ENCODE measurements at places on chromosomes 3 and 15. TPM values are rescaled to one million over a fixed set of nuclear protein-coding genes. Genes with fewer than 3 reads are reported as not detected.

DNA sequence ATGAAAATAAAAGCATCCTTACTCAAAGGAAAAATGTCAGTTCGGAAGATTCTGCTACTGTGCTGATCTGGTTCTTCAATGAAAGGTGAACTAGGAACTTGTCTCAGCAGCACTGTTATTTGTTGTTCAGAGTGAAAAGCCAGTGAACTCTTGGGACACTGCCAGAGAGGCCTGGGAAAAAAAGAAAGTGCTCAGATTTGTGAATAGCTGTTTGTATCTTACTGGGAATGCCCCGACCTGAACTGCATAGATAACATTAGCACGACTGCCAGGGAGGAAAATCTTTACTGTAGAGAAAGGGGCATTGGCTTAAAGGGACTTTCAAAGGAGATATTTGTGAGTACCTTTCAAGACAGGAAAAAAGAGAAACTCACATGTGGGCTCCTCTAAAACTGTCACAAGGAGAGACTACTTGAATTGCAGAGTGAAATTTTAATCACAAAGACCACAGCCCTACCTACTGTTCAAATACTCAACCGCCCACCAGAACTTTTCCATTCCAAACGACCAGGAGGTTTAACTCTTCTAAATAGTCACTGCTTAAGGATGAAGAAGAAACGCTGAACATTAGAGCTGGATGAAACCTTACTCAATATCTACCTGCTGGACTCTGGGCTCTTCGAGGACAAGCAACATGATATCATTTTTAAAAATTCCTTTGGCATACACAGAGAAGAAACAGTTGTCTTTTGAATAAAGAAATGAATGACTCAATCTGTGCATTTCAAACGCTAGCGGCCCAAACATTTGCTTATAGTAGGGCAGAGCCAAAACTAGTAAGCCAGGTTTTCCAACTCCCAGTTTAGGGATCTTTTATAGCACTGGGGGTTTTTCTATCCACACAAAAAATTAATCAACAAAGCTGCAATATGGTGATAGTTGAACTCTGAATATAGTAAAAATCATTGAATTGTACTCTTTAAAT is 13.4 kb downstream of the TAMM41 start:
- no peak for DNase-seq

C3orf22 gene
- not detected for total RNA-seq

TEX55 gene
- total RNA-seq = not detected

SCN11A gene
- total RNA-seq = 0.13 TPM

MAP3K13 gene
- total RNA-seq = 7.0 TPM

GRCh38 chr15:75590239-75590638 is 11.1 kb upstream of the PTPN9 start:
- DNase-seq = no peak

DNA sequence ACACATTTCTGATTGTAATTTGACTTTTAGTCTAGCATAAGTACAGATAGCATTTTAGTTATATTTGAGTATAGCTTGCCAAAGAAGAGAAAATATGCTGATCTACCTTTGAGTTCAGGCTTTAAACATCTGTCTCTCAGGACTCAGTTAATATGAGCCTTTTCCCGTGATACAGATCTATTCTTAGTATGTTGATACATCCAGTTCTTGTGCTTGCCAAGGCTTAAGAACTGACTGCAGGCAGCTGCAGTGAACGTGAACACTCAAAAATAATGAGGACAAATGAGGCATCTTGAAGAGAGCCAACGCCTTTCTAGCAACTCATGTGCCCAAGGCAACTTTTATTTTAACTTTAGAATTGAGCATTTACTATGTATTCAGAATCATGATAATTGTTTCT is 325.5 kb downstream of the SI start:
- no peak for DNase-seq

DNA sequence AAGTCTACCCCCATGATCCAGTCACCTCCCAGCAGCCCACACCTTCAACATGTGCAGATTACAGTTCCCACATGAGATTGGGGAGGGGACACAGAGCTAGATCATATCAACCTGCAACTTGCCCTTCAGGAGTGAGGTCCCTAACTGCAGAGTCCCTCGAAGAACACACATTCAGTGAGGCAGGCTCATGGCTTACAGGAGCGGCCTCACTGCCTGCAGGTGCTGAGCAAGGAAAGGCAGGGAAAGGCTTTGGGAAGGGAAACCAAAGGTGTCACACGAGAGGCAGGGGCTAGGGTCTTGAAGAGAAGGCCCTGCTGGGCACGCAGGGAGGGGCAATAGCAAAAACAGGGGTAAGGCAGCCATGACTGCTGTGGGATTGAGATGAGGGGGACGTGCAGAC is 182.4 kb upstream of the CHRNA7 start:
- no peak for DNase-seq

GRCh38 chr3:10198761-10199649 is 34.3 kb downstream of the IRAK2 start:
- peak; percentile 74 for DNase-seq

DNA sequence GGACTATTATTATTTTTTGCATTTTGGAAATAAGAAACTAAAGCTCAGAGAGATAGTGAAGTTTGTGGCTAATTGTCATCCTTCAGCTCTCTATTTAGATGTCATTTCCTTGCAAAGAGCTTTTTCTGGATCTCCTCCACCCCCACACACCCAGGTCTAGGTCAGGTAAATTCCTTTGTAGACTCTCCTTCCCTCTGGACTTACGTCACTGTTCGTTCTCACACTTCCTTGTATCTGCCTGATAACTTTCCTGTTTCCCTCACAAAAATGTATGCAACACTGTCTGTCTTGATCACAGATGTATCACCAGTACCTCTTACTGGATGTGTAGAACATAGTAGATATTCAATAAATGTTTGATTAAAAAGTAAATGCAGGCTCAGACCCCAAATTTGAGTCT is 6.1 kb upstream of the MB21D2 start:
- DNase-seq = no peak

- DNase-seq = no peak
Measured at GRCh38 chr3:25447925-25448324, 19.9 kb downstream of the RARB start.

- DNase-seq = no peak
Measured at GRCh38 chr15:51702710-51703109, 21.4 kb downstream of the SCG3 start.

ITIH3 gene
- 0.23 TPM for total RNA-seq

GNL3 gene
- 83.4 TPM for total RNA-seq

DAZL gene
- not detected for total RNA-seq

GRCh38 chr15:41629463-41629862 is 30.7 kb upstream of the MGA start:
- no peak for DNase-seq

GRCh38 chr3:20561166-20561565 is 375.2 kb upstream of the SGO1 start:
- no peak for DNase-seq

DNA sequence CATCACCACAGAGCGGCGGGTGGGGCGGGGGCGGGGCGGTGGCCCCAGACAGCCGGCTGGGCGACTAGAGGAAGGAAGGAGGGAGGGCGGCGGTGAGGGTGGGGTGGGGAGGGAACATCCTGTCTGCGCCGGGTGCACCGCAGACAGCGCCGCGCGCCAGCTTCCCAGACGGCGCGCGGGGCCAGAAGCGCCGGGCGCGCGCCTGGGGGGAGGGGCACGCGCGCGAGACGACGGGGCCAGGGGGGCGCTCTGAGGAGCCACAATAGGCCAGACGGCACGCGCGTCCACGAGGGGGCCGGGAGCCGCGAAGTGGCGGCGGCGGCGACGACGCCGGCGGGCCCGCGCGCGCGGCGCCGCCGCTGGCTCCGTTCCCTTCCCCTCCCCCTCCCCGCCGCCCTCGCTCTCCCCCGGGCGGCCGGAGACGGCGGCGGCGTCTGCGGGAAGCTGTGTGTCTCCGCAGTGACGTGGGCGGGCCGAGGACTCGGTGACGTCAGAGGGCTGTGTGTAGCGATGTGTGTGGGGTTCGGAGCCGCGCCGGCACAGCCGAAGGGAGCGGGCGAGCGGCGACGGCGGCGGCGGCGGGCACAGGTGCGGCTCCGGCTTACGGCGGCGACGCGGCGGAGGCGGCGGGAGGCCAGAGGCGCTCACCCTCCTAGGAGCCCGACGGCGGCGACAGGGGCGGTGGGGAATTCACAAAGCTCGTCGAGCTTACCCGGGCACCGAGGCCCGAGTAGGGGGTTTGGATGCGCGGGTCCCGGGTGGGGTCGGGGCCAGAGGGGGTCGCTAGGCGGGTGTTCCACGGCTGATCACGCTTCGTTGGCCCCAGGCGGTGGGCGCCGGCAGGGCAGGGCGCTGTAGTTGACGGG is at the start of gene SKIL:
TSS of gene SKIL (plus strand) at position 540 of the 866 bp plus-strand sequence. CDS start 2,617 bp downstream, outside the sequence.
- peak; percentile 97 for DNase-seq

DNA sequence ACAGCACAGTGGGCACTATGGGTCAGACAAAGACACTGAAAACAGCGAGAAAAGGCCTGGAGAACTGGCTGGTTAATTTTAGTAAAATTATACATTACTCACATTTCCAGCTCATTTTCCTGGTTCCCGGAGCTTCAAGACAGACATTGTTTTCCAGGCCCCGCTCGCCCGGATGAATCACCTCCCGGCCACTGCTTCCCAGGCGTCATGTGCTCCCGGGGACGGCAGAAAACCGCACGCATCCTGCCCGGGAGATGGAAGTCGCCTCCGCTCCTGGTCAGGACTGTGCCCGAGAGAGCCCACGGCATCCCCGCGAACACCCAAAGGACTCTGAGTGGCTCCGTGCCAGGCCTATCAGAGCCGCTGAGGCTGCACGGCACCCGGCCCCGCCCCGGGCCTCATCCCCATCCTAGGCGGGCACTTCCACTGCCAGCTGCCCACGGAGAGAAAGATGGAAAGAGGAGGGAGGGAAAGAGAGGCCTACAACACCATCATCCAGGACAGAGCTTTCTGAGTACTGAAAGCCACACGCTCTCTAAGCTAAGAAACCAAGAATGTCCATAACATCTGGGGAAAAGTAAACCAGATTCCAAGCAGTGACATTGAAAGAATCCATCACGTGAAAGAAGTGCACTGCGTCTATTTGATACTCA is 75.1 kb downstream of the VGLL4 start:
- DNase-seq = no peak

GRCh38 chr15:93987068-93987467 is 244.3 kb upstream of the MCTP2 start:
- DNase-seq = peak; percentile 17

DNA sequence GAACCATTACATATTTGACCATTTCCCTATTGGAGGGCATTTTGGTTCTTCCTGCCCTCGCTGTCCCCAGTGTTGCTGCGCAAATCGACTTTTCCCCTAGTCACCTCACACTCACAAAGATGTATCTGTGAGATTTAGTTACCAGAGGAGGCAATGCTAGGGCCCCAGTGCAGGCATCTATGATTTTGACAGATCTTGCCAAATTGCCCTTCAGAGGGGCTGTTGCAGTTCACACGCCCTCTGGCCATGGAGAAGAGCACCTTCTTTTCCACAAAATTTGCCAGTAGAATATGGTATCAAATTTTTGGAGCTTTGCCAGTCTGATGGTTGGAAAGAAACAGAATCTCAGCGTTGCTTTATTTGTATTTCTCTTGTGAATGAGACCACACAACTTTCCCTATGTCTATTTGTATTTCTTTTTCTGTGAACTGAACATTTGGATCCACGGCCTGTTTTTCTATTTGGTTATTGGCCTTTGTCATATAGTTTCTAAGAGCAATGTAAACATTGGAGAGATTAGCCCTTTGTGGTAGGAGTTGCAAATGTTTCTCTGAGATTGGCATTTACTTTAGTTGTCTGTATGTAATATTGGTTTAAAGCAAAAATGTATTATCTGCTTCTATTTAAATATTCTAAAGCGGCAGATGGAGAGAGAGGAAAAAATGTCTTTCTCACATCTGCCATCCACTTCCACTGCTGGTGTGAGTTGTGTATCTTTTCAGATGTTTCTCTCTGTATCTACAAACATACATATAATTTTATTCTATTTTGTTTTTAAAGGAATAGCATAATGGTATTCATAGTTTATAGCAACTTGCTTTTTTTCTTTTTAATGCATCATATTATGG is 66.1 kb downstream of the DNASE1L3 start:
- DNase-seq = no peak

GRCh38 chr15:96395687-96396086 is 65.2 kb downstream of the NR2F2 start:
- DNase-seq = no peak

COL6A5 gene
- total RNA-seq = not detected

DNA sequence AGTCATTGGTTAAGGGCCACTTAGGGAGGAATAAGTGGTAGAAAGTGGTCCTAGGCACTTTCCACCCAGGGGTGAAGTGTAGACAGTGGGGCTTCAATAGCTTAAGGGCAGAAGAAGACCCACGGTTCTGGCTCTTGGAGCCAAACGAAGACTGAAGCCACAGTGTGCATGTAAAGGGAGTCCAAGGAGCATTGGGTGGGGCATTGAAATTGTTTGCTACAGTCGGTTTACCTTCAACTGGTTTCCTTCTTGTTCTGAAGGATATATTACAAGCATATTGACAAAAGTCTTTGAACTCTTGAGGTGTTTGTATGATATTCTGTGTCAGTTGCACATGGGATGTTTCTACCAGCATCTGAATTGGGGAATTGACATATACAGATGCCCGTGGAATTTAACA is 166.5 kb upstream of the CTDSPL start:
- no peak for DNase-seq

GHSR gene
- total RNA-seq = not detected

PLD1 gene
- total RNA-seq = 2.1 TPM

DNA sequence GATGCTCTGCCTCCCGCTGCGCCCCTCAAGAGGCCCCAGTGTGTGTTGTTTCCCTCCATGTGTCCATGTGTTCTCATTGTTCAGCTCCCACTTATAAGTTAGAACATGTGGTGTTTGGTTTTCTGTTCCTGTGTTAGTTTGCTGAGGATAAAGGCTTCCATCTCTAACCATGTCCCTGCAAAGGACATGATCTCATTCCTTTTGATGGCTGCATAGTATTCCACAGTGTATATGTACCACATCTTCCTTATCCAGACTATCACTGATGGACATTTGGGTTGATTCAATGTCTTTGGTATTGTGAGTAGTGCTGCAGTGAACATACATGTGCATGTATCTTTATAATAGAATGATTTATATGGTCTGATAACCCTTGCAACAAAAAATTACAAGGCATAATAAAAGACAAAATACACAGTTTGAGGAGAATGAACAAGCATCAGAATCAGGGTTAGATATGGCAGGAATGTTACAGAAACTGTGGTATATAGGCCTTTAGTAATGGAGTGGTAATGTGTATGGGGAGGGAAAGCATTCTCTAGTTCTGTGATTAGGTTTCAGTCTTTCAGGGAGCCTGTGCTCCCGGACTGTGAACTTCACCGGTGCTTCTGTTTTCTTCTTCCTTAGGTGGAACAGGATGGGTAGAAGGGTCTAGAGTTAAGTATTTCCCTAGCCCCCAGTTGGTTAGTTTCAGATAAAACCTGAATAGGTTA is 27.1 kb downstream of the GRM2 start:
- DNase-seq = no peak

- no peak for DNase-seq
Measured at GRCh38 chr15:101446518-101447167, 42.9 kb downstream of the PCSK6 start.
